ENCODE measurements at places on chromosomes 1 and 21.

DNA sequence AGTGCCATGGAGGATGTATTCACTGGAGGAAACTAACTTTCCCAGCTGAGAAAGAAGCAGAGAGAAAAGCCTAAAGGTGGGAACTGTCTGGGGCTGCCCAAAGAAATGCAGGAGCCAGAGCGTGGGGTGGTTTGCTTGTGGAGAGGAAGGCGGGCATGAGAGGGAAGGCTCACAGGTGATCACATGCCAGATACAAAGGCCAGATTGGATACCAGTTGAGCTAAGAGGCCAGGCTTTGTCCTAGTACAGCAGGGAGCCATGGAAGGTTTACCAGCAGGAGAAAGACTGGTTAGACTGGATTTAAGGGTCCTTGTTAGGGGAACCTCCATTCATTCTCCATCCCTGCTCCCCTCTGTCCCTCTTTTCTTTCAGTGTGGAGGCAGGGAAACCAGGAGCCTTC, 66.4 kb downstream of the BEND5 start:
- DNase-seq = no peak

- peak; percentile 62 for DNase-seq
These were observed 11.6 kb downstream of the SDCCAG8 start for GRCh38 chr1:243267471-243267880.

- DNase-seq = no peak
These were observed 129.5 kb upstream of the LRRC7 start for GRCh38 chr1:69438056-69438795.

DNA sequence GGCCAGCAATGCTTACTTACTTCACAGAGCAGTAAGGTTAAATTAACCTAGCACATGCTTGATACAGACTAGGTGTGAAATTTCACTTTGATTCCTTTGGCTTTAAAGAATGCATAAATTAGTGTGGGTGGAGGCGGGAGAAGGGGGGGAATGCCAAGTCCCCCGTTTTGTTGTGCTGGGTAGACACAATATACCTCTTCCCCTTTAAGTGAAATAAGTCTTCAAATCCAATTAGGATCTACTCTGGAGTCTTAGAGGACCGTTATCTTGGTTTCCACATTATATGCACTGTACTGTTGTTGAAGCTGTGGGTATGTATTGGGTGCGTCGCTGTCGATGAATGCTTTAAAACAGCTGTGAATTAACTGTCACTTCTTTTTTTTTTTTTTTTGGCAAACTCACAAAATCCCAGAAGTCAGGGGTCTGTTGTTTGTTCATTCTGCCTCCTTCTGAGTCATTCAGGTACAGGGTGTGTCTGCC, 1.6 kb upstream of the S1PR1 start:
- no peak for DNase-seq

- DNase-seq = no peak
These were observed 27.5 kb downstream of the OVGP1 start for GRCh38 chr1:111399792-111400610.

DNA sequence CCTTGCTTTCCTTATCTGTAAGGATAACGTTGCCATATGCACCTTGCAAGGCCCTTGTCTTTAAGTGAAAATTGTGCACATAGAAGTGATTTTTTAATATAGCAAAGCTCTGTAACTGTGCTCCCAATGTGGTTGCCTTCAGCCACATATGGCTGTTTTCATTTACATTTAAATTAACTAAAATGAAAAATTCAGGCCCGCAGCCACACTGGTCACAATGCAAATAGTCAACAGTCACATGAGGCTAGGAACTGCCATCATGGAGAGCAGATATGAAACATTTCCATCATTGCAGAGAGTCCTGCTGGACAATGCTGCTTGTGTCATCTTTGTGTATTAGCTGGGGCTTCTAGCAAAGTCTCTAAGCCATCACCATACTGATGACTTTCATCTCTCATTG, 83.4 kb downstream of the PGBD5 start:
- no peak for DNase-seq

- DNase-seq = no peak
These were observed 102.2 kb upstream of the GADD45A start for GRCh38 chr1:67582625-67583461.

GRCh38 chr1:112507921-112508277, 866 bp upstream of the WNT2B start:
- no peak for DNase-seq

DNA sequence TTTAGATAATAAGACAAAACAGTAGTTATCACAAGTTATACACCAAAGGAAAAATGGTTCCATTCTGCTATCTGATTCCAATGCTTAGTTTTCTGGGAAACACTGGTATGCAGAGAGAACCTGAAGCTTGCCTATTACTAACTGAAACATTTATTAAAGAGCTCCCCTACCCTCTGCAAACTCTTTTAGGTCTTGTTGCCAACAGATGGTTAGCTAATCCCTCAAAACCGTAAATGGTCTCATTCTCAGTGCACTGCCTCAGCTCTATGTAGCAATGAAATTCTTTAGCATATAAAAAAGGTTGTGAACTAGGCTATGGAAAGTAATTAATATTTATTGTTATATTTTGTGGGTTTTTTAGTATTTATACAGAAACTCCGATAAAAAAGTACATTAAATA, 20.4 kb downstream of the C21orf91 start:
- no peak for DNase-seq

GRCh38 chr1:244074559-244075171, 23.6 kb downstream of the ZBTB18 start:
- DNase-seq = no peak

Measured in SIG-M5 (cell line).